ENCODE measurements at places on chromosomes 13 and 19.

DNA sequence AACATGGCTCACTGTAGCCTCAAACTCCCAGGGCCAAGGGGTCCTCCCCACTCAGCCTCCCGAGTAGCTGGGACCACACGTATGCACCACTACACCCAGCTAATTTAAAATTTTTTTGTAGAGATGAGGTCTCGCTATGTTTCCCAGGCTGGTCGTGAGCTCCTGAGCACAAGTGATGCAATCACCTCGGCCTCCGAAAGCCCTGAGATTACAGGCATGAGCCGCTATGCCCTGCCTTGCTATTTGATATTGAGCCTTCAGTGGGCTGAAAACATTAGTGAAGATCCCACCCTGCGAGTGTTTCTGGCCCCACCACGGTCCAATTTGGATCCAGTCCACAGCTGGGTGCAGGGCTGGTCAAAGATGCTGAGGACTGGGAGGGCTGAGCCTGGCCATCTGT is 65.9 kb downstream of the TRPM4 start:
- no peak for DNase-seq

GRCh38 chr19:11422163-11423065 is 3.3 kb upstream of the RGL3 start:
- peak; percentile 23 for DNase-seq

DNA sequence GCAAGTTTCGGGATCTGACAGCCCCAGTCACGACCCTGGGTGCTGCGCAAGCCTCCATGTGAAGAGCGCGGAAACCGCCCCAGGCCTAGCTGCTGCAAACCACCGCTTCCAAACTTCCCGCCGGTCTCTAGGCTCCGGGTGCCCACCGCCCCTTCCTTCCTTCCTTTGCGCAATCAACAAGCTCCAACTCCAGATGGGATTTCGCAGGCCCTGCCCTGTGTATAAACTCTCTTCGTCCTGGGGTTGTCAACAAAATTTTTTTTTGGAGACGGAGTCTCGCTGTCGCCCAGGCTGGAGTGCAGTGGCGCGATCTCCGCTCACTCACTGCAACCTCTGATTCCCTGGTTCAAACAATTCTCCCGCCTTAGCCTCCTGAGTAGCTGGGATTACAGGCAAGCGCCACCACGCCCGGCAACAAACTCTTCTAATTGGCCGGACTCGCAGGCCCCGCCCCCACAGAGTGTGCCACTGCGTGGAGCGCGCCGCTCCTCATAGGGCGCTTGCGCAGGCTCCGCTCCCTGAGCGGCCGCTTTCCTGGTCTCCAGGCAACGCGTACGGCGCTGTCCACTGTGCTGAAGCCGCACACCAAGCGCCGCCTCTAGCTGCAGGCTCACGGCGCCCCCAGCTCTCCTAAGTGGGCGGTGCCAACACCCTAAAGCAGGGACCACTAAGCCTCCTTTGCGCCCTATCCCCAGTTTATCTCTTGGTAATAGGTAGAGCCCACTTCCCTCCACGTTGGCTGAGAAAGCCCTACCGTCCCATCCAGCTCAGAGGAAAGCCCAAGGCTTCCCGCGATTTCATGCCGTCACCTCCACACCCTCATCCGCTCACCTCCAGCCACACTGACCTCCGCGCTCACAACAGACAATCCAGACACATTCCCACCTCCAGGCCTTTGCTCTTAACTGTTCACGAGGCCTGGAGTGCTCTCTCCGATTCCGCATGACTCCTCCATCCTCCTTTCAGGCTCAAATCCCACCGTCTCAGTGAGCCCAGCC is 5.5 kb upstream of the QTRT1 start:
- DNase-seq = peak; percentile 78

DNA sequence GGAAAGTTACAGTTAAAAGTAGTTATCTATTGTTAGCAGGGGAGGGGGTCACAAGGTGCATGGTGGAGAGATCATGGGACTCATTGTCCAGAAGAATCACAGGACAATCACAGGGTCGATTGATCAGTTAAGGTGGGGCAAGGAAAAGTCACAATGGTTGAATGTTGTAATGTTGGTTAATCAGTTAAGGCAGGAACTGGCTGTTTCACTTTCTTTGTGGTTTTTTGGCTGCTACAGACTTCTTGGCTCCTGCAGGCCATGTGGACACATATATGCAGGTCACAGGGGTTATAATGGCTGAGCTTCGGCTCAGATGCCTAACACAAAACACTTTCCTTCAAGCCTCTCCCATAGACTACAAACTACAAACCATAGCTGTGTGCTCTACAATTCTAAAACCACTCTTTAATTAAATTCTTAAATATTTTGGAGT is 6.9 kb upstream of the ZNF431 start:
- DNase-seq = no peak

GRCh38 chr19:5695649-5696195 is 5.6 kb downstream of the RPL36 start:
- no peak for DNase-seq

Measured in substantia nigra (tissue), 51 donors.